NCI-H1105 (cell line): ENCODE measurements at places on chromosomes 5 and 9.

- no peak for DNase-seq
Observed at GRCh38 chr9:93891050-93891449, 64.1 kb downstream of the BARX1 start.

- no peak for DNase-seq
Observed at GRCh38 chr9:89183146-89183545, 4.5 kb upstream of the SHC3 start.

DNA sequence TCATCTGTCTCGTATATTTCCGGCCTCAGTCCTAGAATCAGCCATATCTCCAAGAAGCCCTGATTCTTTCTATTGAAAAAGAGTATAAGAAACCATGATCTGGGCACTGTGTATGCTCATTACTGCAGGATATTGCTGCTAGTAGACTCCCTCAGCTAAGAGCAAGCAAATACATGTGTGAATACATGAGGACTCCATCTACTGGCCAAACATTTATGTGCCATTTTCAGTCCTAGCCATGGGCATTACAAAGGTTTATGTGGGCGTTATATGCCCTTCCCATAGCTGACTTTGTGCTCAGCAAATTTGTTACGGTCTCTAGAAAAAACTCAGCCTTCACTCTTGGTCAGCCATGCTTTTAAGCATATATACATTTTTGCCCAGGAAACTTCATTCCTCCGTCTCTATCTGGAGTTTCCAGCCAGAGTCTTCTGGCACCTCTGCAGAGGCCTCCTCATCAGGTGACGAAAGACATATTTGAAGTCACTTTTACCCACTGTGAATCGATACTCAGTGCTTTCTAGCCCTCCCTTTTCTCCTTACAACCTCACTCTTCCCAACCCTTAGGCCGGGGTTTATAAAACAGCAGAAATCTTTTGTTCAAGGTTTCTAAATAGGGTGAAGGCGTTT is 1495.6 kb upstream of the CDH6 start:
- DNase-seq, result peak; percentile 8

DNA sequence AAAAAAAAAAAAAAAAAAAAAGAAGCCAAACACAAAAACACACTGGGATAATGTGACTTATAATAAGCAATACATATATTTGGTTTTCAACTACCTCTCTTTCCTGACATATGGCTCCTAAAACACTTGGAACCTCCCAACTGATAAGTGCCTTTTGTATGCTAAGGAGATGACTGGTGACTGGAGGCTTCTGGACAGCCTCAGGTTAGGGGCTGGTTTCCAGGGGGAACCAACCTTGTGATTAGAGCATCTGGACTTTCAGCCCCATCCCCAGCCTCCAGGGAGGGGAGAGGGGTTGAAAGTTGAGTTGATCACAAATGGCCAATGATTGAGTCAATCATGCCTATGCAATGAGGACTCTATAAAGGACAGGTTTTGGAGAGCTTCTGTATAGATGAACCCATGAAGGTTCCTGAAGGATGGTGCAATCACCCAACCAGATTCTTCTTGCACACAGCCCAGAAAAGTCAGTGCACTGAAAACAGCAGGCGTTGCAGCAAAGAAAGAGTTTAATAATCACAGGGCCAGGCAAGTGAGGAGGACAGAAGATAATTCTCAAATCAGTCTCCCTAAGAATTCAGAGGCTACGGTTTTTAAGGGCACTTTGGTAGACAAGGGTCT is 276.7 kb downstream of the AUH start:
- no peak for DNase-seq

DNA sequence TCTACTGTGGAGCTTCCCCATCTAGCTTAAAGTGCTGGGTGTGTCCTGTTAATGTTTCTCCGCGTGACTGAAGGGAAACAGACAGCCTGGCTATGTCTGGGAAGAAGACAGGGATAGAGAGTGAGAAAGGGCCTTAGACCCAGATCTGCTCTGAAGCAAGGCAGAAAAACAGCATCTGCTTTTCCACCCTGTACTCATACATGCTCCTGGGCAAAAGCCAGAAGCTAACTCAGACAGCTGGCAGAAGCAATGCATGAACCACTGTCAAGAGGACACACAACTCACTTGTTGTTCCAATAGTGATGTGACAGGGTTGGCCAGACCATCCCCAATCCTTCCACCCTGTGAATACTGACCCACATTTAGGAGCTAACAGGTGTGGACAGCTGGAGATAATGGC is 63.3 kb downstream of the DPYSL3 start:
- DNase-seq, result no peak
